ENCODE measurements at places on chromosomes 3 and 15. TPM values are rescaled to one million over a fixed set of nuclear protein-coding genes. Genes with fewer than 3 reads are reported as not detected.

The FSTL1 gene
- total RNA-seq, result 1.1 TPM

GRCh38 chr15:87758794-87759418 is 497.6 kb downstream of the NTRK3 start:
- no peak overlapping the region for H3K4me3 ChIP-seq
- H3K27me3 ChIP-seq, result peaks cover 5% of the 10 kb centered on the region
- no peak overlapping the region for H3K27ac ChIP-seq
- peaks cover 7% of the 10 kb centered on the region for H3K4me1 ChIP-seq
- no peak for DNase-seq

DNA sequence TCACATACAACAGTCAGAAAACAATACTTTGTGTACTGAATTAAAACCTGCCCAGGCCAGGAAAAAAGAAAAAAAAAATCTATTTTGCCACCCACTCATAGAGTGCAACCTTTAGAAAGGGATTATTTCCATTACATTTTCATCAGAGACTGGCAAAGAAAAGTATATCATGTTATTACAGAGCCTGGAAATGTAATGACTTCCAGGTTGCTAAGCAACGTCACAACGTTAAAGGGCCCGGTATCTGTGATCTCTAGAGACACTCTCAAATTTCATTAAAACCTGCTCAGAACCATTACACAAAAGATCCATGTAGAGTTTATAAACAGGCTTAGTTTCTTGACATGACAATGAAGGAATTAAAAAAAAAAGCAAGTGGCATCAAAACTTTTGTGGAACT is 170.5 kb downstream of the CTNNB1 start:
- H3K36me3 ChIP-seq, result no peaks in the 10 kb centered on the region
- H3K27me3 ChIP-seq, result no peaks in the 10 kb centered on the region
- no peak overlapping the region for H3K27ac ChIP-seq
- H3K4me1 ChIP-seq, result no peaks in the 10 kb centered on the region
- no peak overlapping the region for H3K4me3 ChIP-seq

DNA sequence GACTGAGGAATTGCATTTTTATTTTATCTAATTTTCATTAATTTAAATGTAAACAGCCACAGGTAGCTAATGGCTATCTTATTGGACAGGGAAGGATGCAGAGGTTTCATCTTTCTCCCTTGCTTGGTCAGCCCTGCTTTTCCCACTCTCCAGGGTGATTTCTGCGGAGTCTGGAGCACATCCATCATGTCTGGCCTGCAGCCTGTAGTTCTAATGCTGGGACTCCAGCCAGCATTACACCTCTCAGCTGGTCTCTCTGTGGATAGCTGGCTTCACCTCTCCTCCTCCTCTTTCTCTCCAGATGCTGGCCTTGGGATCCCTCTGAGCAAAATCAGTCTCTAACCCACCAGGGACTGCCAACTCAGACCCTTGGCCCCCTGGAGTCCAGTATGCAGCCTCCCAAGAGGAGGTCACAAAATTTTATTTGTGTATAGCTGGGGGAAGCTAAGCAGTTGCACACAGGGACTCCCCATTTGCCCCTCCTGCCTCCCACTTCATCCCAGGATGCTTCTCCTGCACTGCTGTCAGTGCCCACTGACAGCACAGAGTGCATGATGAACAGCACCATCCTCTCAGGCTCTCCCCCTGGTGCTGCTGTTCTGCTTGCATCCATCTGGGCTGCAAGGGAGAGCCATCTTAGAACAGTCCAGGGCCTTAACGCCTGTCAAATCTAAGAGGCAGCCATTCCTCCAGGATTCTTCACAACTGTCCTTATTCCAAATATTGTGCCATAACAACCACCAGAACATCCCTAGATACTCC is 1.7 kb downstream of the BFSP2 start:
- no peak for DNase-seq
- H3K4me3 ChIP-seq, result no peak overlapping the region
- peaks cover 29% of the 10 kb centered on the region for H3K27me3 ChIP-seq
- no peak overlapping the region for H3K27ac ChIP-seq

DNA sequence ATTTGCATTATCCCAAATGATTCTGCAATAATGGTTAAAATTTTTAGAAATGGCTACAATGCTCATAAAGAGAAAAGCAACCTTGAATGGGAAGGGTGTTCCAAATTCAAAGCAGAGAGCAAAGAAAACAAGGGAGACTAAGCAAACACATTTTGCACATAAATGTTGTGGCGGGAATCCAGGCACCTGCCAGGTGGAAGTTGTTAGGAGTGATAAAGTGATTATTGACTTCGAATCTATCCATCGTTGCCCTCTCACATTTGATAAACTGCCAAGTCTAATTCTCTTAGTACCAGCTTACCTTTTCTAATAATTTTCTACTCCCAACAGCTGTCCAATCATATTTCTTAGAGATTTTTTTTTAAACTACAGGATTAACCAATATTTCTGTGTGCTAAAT is 244.5 kb downstream of the CACNA2D3 start:
- H3K36me3 ChIP-seq, result no peaks in the 10 kb centered on the region
- H3K27me3 ChIP-seq, result peaks cover 6% of the 10 kb centered on the region
- DNase-seq, result no peak
- H3K27ac ChIP-seq, result no peak overlapping the region
- no peaks in the 10 kb centered on the region for H3K4me1 ChIP-seq

The SCN11A gene
- not detected for total RNA-seq

GRCh38 chr3:16886303-16886683 is 1.5 kb downstream of the PLCL2 start:
- DNase-seq, result no peak
- H3K4me3 ChIP-seq, result peak overlapping the region; percentile 98
- H3K27ac ChIP-seq, result peak overlapping the region; percentile 97
- peaks cover 48% of the 10 kb centered on the region for H3K4me1 ChIP-seq
- no peaks in the 10 kb centered on the region for H3K27me3 ChIP-seq

DNA sequence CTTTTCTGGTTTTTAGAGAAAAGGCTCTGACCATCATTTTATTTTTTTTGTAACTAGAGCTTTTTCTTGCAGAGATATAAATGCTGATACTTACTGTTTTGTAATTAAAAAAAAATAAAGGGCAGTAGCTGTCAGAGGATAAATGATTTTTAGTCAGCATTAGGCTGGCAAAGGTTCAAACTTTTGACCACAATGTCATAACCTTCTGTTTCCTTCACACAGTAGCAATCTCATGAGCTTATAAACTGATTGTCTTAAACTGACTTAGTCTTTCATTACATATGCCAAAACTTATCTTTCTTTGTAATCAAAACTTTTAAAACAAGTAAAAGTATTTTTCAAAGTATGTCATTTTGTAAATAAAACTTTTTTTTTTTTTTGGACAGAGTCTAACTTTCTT is 841.9 kb downstream of the OTOL1 start:
- DNase-seq, result no peak
- no peaks in the 10 kb centered on the region for H3K36me3 ChIP-seq
- H3K27me3 ChIP-seq, result no peaks in the 10 kb centered on the region
- H3K4me3 ChIP-seq, result no peak overlapping the region

DNA sequence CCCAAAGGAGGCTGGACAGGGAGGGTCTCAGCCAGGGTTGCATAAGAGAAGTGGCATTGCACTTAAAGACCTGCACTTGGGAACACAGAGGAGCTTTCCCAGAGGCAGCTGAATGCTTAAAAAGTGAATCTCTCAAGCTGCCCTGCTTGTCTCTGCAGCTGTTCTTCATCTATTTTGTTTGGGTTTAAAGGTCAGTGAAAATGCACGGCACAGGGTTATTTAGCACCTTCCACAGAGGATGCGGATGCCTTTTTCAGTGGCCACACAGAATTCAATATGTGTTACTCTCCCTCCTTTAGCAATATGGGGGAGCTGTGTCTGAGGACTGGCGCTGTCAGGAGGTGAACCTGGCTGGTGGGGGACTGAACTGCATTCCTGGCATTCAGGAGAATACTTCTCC is 22.7 kb upstream of the CTNNB1 start:
- no peak overlapping the region for H3K27ac ChIP-seq
- no peak overlapping the region for H3K4me3 ChIP-seq
- DNase-seq, result no peak
- H3K4me1 ChIP-seq, result no peaks in the 10 kb centered on the region
- no peaks in the 10 kb centered on the region for H3K36me3 ChIP-seq
- H3K27me3 ChIP-seq, result peaks cover 50% of the 10 kb centered on the region

DNA sequence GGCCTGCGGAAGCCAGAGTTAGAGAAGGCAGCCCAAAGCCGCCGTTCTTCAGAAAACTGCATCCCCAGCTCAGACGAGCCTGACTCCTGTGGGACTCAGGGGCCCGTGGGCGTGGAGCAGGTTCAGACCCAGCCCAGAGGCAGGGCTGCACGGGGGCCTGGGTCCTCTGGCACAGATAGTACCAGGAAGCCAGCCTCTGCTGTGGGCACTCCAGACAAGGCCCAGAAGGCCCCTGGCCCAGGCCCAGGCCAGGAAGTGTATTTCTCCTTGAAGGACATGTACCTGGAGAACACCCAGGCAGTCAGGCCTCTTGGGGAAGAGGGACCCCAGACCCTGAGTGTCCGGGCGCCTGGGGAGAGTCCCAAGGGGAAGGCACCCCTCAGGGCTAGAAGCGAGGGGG is 23.1 kb downstream of the ALPK3 start:
- peaks cover 13% of the 10 kb centered on the region for H3K4me1 ChIP-seq
- peaks cover 8% of the 10 kb centered on the region for H3K36me3 ChIP-seq
- DNase-seq, result no peak
- peaks cover 55% of the 10 kb centered on the region for H3K27me3 ChIP-seq
- H3K4me3 ChIP-seq, result no peak overlapping the region
- no peak overlapping the region for H3K27ac ChIP-seq

DNA sequence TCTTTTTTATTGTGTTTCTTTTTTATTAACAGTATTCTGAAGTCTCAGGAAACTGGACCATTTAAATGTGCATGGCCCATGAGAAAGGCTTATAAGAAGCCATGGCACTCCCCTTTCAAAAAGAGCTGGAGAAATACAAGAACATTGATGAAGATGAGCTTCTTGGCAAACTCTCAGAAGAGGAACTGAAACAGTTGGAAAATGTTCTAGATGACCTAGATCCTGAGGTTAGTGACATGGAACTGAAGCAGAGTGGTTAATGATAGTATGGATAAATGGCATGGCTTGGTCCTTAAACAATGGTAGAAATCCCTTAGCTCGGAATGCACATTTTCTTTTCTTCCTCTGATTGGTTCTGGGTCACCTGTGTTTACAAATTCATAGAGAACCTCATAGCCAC is 14.9 kb downstream of the TMOD2 start:
- no peaks in the 10 kb centered on the region for H3K27me3 ChIP-seq
- H3K27ac ChIP-seq, result no peak overlapping the region

- H3K4me3 ChIP-seq, result no peak overlapping the region
- no peak overlapping the region for H3K27ac ChIP-seq
- no peak for DNase-seq
- H3K36me3 ChIP-seq, result peaks cover 4% of the 10 kb centered on the region
- peaks cover 18% of the 10 kb centered on the region for H3K4me1 ChIP-seq
Observed at GRCh38 chr3:169998668-169999131, 32.1 kb downstream of the SEC62 start.

The P2RY14 gene
- total RNA-seq, result 0.90 TPM

The HGD gene
- total RNA-seq, result 19.1 TPM

The RPLP1 gene
- total RNA-seq, result 2,685 TPM

The RBM5 gene
- total RNA-seq, result 292 TPM

DNA sequence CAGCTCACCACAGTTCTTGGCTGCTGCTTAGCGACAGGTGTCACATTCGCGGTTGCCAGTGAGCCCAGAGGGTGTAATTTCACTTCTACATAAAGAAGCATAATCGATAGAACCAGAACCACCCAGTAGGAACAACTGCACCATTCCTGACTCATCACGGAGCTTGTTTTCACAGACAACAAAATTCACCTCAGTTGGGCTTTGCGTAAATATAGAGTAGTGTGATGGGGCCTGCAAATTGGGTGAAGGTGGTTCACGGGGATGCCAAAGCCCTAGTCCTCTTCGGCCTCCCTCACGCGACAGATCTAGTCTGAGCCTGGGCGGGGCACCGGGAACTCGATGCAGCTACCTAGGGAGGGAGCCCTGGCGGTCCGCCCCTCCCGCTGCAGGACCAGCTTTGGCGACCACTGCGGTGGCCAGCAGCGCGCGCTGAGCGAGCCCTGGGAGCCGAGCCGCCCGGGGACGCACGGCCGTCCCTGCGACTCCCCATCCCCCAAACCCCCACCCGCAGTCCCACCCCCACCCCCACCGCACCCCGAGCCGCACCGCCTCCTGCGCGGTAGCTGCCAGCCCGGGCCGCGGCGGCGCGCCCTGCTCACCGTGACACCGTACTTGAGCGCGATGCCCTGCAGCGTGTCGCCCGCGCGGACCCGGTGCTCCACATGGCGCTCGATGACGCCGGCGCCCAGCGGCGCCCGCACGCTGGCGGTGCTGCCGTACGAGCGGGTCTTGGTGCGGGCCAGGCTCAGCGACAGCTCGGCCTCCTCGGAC is 519 bp downstream of the LYSMD2 start:
- peak overlapping the region; percentile 94 for H3K4me3 ChIP-seq
- H3K4me1 ChIP-seq, result peaks cover 54% of the 10 kb centered on the region
- DNase-seq, result peak; percentile 47

DNA sequence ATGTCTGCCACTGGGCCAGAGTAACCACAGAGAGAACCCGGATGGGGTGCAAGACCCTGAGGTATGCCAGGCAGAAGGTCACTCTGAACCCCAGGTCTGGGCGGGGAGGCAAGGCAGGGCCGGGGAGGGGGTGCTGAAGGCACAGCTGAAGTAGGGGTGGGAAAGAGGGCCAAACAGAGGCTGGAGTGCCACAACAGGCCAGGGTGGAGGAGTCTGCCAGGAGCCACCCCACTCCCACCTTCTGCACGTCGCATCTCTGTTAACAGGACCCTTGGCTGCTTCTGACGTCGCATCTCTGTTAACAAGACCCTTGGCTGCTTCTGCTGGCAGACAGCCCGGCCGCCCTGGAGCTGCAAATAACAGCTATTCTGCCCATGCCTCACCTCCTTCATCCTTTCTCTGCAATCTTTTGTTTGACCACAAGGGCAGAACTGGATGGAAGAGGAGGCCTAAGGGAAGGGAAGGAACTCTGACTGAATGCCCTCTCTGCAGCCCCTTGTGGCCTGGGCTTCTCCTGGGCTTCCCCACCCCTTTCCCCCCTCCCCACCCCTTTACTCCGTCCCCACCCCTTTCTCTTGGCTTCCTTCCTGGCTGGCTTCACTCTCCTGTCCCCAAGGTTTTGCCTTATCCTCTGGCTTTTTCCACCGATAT is 20.6 kb upstream of the FBLN2 start:
- H3K36me3 ChIP-seq, result peaks cover 6% of the 10 kb centered on the region
- H3K27ac ChIP-seq, result no peak overlapping the region
- DNase-seq, result no peak
- no peak overlapping the region for H3K4me3 ChIP-seq
- peaks cover 24% of the 10 kb centered on the region for H3K27me3 ChIP-seq
